ENCODE measurements at places on chromosomes 6 and 20. TPM values are rescaled to one million over a fixed set of nuclear protein-coding genes. Genes with fewer than 3 reads are reported as not detected.

DNA sequence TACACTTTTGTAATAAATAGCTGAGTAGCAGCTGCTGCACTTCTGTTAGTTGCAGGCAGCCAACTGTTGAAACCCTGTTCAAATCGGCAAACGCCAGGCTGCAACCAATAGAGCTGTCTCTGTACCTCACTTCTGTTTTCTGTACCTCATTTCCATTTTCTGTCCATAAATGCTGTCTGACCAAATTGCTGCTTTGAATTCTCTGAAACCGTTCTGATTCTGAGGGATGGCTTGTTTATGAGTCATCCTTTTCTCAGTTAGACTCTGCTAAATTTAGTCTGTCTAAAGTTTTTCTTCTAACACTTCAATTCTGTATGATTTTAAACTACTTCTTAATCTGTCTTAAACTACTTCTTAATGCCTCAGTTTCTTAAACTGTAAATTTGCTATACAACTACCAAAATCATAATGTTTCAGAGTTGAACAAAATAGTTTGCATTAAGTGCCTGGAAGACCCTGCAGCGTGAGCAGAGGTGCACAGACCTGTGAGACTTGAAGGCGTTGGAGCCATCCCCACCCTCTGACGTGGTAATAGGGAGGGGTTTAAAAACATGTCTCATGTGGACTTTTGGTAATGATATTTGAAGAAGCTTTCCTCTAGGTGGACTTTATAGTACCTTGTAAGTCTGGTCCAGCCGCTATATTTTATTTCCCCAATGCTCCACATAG, 9.6 kb downstream of the BTNL2 start:
- H3K4me3 ChIP-seq: no peak overlapping the region
- no peak overlapping the region for H3K27ac ChIP-seq
- no peaks in the 10 kb centered on the region for H3K27me3 ChIP-seq

RSPO3 gene
- total RNA-seq: 4.4 TPM

DNA sequence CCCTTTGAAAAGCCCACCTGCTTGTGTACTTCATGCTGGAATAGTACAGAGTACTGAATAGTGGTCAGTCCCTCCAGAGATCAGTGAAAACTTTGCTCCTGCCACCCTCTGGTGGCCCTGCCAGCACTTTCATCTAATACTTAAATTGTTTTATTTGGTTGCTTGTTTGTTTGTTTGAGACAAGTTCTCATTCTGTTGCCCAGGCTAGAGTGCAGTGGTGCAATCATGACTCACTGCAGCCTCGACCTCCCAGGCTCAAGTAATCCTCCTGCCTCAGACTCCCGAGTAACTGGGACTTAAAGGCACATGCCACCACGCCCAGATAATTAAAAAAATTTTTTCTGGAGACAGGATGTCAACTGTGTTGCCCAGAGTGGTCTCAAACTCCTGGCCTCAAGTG, 9.1 kb downstream of the FAM83D start:
- H3K36me3 ChIP-seq: no peaks in the 10 kb centered on the region
- DNase-seq: no peak

GRCh38 chr6:410555-411395, 19.2 kb downstream of the IRF4 start:
- no peak overlapping the region for H3K27ac ChIP-seq
- H3K27me3 ChIP-seq: no peaks in the 10 kb centered on the region
- H3K4me1 ChIP-seq: no peaks in the 10 kb centered on the region
- H3K36me3 ChIP-seq: no peaks in the 10 kb centered on the region
- no peak for DNase-seq

BRPF3 gene
- total RNA-seq: 34.5 TPM

- H3K4me3 ChIP-seq: no peak overlapping the region
- no peaks in the 10 kb centered on the region for H3K36me3 ChIP-seq
- no peak for DNase-seq
- H3K27ac ChIP-seq: no peak overlapping the region
- H3K4me1 ChIP-seq: no peaks in the 10 kb centered on the region
These were observed 48.7 kb upstream of the HEY2 start for GRCh38 chr6:125700581-125701353.

PNLDC1 gene
- total RNA-seq: not detected

GRCh38 chr6:25998379-25998778, 35.8 kb downstream of the TRIM38 start:
- H3K27me3 ChIP-seq: no peaks in the 10 kb centered on the region
- no peak overlapping the region for H3K4me3 ChIP-seq
- no peak overlapping the region for H3K27ac ChIP-seq
- DNase-seq: no peak

NOX3 gene
- total RNA-seq: not detected

DNA sequence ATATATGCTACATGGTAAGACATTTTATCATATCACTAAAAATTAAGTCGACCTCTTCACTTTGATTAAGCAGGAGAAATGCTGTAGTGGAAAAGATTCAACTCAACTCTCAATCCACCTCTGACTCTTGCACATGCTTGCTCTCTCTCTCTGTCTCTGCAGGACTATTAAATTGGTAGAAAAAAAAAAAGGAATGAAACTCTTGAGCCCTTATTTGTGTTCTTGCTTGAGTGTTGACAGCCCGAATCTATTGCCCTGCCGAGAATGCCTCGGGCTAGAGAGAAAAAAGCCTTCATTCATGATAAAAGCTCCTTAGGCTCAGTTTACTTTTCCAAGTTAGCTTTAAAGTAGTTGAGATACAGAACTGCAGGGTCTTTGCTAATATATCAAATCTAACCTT, 722.2 kb downstream of the PRKN start:
- H3K4me3 ChIP-seq: no peak overlapping the region
- H3K27me3 ChIP-seq: no peaks in the 10 kb centered on the region
- H3K36me3 ChIP-seq: no peaks in the 10 kb centered on the region
- DNase-seq: no peak
- no peak overlapping the region for H3K27ac ChIP-seq

DNA sequence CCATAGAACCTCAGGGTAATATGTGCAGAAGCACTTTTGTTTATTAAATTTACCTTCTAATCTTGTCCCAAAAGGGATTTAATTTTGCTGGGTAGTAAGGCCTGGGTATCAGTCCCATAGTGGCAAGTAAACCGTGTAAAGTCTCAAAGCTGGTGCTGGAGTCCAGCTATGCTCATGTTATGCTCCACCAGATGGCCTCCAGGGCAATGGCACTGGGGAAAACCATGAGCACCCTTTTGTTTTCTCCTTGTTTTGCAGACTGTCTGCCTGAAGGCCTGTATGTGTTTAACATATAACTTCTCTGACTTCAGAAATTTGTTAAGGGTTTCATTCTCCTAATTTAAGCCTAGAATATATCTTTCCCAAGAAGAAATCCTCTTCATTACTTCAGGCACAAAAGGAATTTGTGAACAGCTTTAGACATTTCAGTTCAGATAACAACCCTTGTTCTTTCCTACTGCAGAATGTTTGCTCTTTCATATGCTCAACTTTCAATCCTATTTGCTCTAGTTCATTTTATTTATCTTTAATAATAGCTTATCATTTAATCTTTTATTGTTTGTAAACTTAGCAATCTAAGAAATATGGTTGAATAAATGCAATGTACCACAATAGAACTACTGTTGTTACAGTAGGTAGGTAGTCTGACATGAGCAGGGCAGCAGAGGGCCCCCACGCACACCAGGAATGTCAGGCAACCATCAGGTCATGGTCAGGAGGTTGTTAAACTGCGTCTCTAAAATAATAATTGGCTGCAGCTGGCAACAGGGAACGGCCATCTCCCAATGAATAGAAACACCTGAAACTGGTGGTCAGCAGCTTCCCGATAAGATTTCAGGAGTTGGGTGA, 162.8 kb downstream of the TENT5A start:
- H3K27ac ChIP-seq: no peak overlapping the region
- no peaks in the 10 kb centered on the region for H3K27me3 ChIP-seq
- H3K36me3 ChIP-seq: no peaks in the 10 kb centered on the region

GRCh38 chr20:48794360-48794759, 33.4 kb downstream of the PREX1 start:
- no peaks in the 10 kb centered on the region for H3K27me3 ChIP-seq
- no peaks in the 10 kb centered on the region for H3K36me3 ChIP-seq
- H3K4me3 ChIP-seq: no peak overlapping the region
- peaks cover 12% of the 10 kb centered on the region for H3K4me1 ChIP-seq
- H3K27ac ChIP-seq: no peak overlapping the region
- no peak for DNase-seq

GRCh38 chr6:51855310-51856082, 231.9 kb downstream of the PKHD1 start:
- no peak overlapping the region for H3K4me3 ChIP-seq
- DNase-seq: no peak
- no peaks in the 10 kb centered on the region for H3K36me3 ChIP-seq
- H3K27me3 ChIP-seq: no peaks in the 10 kb centered on the region
- no peaks in the 10 kb centered on the region for H3K4me1 ChIP-seq
- no peak overlapping the region for H3K27ac ChIP-seq

BPI gene
- 0.43 TPM for total RNA-seq

- H3K27ac ChIP-seq: no peak overlapping the region
- no peaks in the 10 kb centered on the region for H3K4me1 ChIP-seq
- no peak overlapping the region for H3K4me3 ChIP-seq
- no peaks in the 10 kb centered on the region for H3K36me3 ChIP-seq
These were observed 20.0 kb upstream of the SNTA1 start for GRCh38 chr20:33463332-33464101.

DNA sequence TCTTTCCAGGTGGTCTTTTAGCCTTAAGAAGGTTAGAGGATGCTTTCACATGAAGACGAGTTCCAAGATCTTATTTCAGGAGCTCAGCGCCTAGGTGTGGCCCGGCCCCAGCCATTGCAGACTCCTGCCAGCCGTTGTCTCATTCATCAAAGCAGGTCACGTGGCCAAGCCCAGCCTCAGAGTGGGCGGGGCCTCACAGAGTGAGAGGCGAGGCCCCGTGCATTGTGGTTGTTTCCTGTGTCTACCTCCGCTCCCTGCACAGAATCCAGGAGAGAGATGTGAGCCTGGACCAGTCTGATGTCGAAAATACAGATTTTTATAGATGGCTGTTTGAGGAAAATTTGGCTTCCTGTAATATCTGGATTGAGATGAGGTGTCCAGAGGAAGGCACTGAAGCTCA, 49.2 kb upstream of the CST5 start:
- no peaks in the 10 kb centered on the region for H3K4me1 ChIP-seq
- no peak overlapping the region for H3K27ac ChIP-seq
- H3K36me3 ChIP-seq: no peaks in the 10 kb centered on the region
- H3K27me3 ChIP-seq: no peaks in the 10 kb centered on the region
- H3K4me3 ChIP-seq: no peak overlapping the region

DNA sequence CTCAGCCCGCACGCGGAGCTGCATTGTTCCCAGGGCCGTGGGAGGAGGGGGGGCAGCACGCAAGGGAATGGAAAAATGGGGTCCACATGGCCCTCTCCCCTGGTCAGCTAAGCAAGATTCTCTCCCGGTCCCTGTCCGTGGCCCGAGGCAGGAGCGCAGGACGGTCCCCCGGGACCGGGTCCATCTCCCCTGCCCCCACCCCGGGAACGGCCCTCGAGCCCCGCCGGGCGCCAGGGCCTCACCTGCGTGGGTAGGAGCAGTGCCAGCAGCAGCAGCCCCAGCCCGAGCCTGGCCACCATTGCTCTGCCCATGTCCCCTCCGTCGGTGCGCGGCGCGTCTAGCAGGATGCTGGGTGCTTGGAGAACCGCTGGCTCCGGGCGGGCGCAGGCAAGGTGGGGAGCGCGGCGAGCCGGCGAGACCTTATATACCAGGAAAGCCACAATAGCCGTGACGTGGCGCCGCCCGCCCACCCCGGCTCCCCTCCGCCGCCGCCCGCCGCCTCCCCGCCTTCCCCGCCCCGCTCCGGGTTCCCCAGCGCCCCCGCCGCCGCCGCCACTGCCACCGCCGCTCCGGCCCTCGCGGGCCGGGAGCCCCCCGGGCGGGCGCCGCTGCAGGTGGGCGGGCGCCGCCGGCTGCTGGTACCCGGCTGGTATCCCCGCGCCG, at the start of gene CD24:
Gene CD24 (minus strand): TSS at position 394 of the 663 bp plus-strand sequence. CDS start 83 bp downstream, at position 311.
- no peak for DNase-seq
- peak within 1 kb of the TSS; percentile 47 for H3K4me3 ChIP-seq
- H3K4me1 ChIP-seq: peaks cover 2% of the 10 kb centered on the region
- no peaks in the 10 kb centered on the region for H3K36me3 ChIP-seq

FAM162B gene
- 4.8 TPM for total RNA-seq

- no peaks in the 10 kb centered on the region for H3K4me1 ChIP-seq
- peak; percentile 17 for DNase-seq
- H3K36me3 ChIP-seq: no peaks in the 10 kb centered on the region
- H3K27ac ChIP-seq: peak overlapping the region; percentile 62
These were observed 15.8 kb upstream of the FAM8A1 start for GRCh38 chr6:17584241-17584803.

DNA sequence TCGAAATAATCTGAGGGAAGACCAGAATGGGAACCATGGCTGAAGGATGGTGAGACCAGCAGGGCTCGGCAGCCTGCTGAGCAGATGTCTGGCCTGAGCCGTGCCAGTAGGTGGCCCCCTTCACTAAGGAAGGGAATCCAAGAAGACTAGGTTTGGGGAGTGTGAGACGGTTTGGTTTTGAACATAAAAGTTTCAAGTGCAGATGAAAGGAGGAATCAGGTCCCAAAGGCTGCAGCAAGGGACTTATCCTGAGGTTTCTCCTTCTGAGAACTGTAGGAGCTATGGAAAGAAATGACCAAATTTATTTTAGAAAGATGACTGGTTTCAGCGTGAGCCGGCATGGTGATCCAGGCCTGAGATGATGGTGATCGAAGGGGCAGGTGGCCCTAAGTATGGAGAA, 4.6 kb upstream of the OSER1 start:
- H3K27me3 ChIP-seq: no peaks in the 10 kb centered on the region
- H3K27ac ChIP-seq: no peak overlapping the region
- H3K4me1 ChIP-seq: peaks cover 3% of the 10 kb centered on the region
- H3K4me3 ChIP-seq: no peak overlapping the region
- DNase-seq: peak; percentile 78

CALHM6 gene
- total RNA-seq: 2.2 TPM

DNA sequence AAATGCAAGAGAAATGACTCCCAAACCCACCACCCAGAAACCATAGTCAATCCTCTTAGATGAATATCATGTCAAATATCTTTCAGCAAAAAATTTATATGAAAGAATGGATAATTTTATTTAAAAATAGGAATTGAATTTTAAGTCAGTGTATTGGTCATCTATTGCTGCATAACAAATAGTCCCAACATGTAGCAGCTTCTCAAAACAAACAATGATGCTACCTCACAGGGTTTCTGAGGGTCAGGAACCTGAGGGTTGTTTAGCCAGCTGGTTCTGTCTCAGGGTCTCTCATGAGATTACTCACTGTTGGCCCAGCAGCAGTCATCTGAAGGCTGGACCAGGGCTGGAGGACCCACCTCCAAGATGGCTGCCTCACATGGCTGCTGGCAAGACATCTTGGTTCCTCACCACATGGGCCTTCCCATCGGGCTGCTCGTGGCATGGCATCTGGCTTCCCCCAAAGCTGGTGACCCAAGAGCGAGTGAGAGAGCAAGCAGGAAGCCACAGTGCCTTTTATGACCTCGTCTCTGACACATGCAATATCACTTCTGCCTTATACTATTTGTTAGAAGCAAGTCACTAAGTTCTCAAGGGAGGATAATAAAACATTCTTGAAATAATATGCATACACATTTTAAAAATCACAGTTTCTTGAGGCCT, 36.3 kb downstream of the BANF2 start:
- no peak for DNase-seq
- no peak overlapping the region for H3K4me3 ChIP-seq
- no peaks in the 10 kb centered on the region for H3K36me3 ChIP-seq
- peaks cover 2% of the 10 kb centered on the region for H3K4me1 ChIP-seq

COL12A1 gene
- total RNA-seq: 200 TPM

GRCh38 chr20:9392892-9393857, 121.2 kb upstream of the LAMP5 start:
- DNase-seq: peak; percentile 67
- H3K4me3 ChIP-seq: no peak overlapping the region
- H3K27ac ChIP-seq: no peak overlapping the region
- H3K36me3 ChIP-seq: no peaks in the 10 kb centered on the region
- no peaks in the 10 kb centered on the region for H3K27me3 ChIP-seq

- H3K4me1 ChIP-seq: no peaks in the 10 kb centered on the region
- H3K36me3 ChIP-seq: no peaks in the 10 kb centered on the region
- no peak overlapping the region for H3K4me3 ChIP-seq
- no peak for DNase-seq
- H3K27ac ChIP-seq: no peak overlapping the region
These were observed 79.1 kb upstream of the F13A1 start for GRCh38 chr6:6399568-6399967.
